ENCODE measurements at places on chromosomes 11 and 22. TPM values are rescaled to one million over a fixed set of nuclear protein-coding genes. Genes with fewer than 3 reads are reported as not detected.

The CASP12 gene
- polyA plus RNA-seq, result not detected

The ACR gene
- polyA plus RNA-seq, result not detected

DNA sequence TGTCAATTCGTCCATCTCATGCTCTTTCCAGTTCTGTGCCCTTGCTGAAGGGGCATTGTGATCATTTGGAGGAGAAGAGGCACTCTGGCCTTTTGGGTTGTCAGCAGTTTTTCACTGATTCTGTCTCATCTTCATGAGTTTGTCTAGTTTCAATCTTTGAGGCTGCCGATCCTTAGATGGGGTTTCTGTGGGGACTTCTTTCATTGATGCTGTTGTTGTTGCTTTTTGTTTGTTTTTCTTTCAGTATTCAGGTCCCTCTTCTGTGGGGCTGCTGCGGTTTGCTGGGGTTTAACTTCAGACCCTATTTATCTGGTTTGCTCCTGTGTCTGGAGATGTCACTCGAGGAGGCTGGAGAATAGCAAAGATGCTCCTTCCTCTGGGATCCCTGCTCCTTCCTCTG is 224.3 kb downstream of the JRKL start:
- no peak overlapping the region for H3K4me3 ChIP-seq
- no peaks in the 10 kb centered on the region for H3K4me1 ChIP-seq
- no peaks in the 10 kb centered on the region for H3K27me3 ChIP-seq

DNA sequence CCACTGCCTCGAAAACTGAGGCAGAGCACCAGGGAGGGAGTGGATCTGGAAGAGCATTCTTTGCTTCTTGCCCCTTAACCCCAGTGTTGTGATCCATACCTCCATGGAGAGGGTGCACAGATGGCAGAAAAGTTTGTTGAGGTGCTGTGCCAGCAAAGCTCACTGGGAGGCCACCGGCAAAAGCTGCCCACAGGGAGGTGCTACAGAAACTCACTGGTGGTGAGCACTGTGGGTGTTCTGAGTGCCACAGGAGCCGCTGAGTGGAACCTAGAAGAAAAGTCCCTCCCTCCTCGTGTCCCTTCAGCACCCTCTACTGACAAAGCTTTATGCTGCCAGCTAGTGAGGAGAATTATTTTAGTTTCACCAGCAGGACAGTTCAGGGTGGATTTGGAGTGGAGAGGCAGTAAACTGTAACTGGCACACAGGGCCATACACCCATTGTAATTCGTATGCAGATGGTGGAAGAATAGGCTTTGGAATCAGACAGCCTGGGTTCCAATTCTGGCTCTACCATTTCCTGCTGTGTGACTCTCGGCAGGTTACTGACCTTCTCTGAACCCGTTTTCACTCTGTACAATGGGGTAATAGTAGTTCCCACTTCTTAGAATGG is 84.6 kb downstream of the SWAP70 start:
- no peak overlapping the region for H3K4me3 ChIP-seq
- H3K4me1 ChIP-seq, result no peaks in the 10 kb centered on the region
- peak; percentile 70 for DNase-seq
- H3K27ac ChIP-seq, result no peak overlapping the region
- no peaks in the 10 kb centered on the region for H3K27me3 ChIP-seq
- no peaks in the 10 kb centered on the region for H3K36me3 ChIP-seq

GRCh38 chr11:37881741-37882140 is 1283.7 kb upstream of the RAG2 start:
- no peak overlapping the region for H3K4me3 ChIP-seq
- no peaks in the 10 kb centered on the region for H3K4me1 ChIP-seq
- H3K27ac ChIP-seq, result no peak overlapping the region

DNA sequence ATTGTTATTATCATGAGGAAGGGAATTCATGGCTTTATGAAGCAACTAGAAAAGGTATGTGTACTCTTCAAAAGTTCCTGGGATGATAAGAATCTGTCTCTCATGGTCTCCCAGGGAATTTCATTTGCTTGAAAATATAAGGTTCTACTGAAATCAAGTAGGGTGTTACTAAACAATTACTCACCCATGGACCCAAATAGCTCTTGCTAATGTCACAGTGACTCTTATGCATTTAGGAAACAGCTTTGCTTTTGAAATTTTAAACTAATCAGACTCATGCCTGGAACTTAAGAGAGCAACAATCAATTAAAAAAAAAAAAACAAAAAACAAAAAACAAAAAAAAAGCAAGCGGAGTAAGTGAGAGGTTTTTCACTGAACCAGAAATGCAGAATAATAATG is 1546.3 kb upstream of the TENM4 start:
- H3K27me3 ChIP-seq, result no peaks in the 10 kb centered on the region
- DNase-seq, result no peak
- no peak overlapping the region for H3K4me3 ChIP-seq
- no peaks in the 10 kb centered on the region for H3K4me1 ChIP-seq
- H3K27ac ChIP-seq, result no peak overlapping the region

Data from cardiac muscle cell (in vitro differentiated cells and primary cell).